Vagina (tissue), 2 donors: ENCODE measurements at places on chromosomes 12 and 14. TPM values are rescaled to one million over a fixed set of nuclear protein-coding genes. Genes with fewer than 3 reads are reported as not detected.

CCDC196 gene
- not detected for total RNA-seq

EIF2S3B gene
- total RNA-seq: 1.2 TPM

TCL1B gene
- total RNA-seq: not detected

ADAM21 gene
- not detected for total RNA-seq

TSPAN19 gene
- total RNA-seq: not detected

FERMT2 gene
- 70.2 TPM for total RNA-seq

MYH6 gene
- total RNA-seq: not detected

DNA sequence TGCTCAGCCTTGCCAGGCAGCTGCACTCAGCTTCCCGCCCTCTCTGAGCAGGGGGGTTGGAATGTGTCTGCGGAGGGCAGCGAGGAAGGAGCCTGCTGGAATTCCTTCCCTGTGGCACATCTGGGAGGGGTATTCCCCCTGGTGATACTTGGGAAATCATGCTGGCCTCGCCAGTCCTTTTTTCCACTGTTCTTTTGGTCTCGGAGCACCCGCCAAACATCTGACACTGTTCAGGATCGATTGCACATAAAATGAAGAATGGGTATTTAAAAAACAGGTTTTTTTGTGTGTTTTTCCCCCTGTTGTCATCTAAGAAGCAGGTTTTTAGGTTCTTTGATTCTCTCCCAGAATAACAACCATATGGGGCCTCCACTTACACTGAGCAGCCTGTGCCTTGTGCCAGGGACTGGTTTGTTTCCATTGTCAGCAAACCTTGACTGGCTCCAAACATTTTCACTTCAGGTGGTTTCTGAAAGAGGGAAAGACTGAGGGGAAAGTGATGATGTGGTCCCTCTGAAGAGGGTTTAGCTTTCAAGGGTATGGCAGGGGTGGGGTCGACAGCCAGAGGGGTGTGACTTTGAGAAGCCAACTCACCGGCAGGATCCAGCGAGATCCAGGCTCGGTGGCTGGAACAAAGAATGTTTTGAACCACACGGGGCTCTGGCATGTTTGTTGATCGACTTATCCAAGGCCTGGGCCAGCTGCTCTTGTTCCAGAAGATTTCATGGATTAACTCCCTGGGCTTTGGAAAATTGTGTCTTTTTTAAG is 215.1 kb downstream of the CACNA1C start:
- no peak for DNase-seq

DNA sequence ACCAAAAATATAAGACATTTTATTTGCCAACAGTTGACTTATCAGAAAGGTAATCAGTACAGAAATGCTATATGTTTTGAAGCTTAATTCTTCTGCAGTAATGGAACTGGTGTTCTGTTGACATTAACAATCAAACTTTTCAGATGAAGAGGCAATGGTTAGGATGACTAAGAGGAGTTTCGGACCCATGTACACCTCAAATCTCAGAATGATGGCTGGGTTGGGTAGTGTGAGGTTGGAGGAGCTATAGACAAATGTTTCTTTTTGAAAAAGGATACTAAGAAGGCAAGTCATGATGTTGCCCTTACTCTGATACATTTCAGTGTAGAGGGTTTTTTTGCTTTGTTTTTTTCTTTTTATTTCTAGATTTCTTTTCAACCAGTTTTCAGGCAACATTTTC is 66.9 kb downstream of the KNTC1 start:
- DNase-seq: no peak

DNA sequence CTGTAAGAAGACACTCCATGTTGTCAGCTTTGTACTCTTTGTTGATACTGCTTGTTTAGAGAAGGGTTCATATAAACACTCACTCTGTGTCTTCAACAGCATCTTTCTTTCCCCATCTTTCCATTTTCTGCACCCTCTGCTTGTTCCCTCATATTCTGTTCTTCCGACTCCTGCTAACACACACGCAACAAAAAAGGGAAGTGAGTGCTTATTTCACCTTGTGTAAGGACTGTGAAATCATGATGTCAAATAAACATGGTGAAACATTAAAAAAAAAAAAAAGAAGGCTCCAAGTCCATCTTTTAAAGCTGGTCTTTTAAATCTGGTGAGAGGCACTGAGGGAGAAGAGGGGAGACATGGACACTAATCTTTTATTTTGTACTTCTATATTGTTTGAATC is 145.4 kb downstream of the RPAP3 start:
- no peak for DNase-seq

DNA sequence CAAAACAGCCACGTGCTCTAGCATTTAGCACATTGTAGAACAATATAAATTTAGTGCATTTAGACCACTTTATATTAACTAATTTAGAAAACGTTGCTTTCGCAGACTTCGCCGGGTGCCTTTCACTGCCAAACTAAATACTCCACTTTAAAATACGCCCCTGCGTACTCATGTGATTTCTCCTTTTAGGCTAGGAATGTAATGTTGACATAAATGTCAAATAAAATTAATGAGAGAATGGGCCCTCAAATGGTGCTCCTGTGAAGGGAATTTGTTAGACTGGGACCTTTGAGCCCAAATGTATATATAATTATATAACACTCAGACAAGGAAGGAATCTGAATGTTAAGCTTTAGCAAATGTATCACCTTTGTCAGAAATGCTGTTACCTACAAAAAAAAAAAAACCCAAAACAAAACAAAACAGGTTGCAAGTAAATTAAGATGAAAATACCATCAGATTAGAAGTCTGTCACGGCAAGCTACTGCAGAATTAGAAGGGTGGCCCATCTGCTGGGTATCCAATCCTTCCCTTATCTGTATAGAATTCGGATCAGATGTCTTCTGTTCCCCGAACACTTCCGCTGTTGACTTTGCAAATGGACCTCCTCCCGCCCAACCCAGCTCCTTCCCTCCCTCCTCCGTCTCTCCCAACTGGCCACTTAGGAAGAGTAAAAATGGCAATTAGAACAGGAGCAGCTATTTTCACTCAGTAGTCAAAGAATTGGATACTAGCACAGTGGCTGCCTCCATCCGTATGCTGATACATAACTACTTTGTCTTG is 159.3 kb upstream of the FOXN3 start:
- peak; percentile 16 for DNase-seq

GRCh38 chr12:122526683-122527477 is at the start of the genes KNTC1 and RSRC2:
TSS of gene KNTC1 (plus strand) at chr12:122527249. CDS start at chr12:122530064, 2,815 bp downstream.
TSS of gene RSRC2 (minus strand) at chr12:122526936. CDS start at chr12:122526853, 83 bp downstream.
- DNase-seq: peak; percentile 100

GRCh38 chr12:76539727-76540126 is 19.8 kb downstream of the OSBPL8 start:
- DNase-seq: no peak

GRCh38 chr14:89848165-89848564 is 106.4 kb downstream of the EFCAB11 start:
- DNase-seq: no peak

- DNase-seq: no peak
Measured at GRCh38 chr14:81767266-81767995, 233.8 kb upstream of the SEL1L start.

- DNase-seq: no peak
Measured at GRCh38 chr12:116977465-116978380, 67.0 kb downstream of the FBXW8 start.

DNA sequence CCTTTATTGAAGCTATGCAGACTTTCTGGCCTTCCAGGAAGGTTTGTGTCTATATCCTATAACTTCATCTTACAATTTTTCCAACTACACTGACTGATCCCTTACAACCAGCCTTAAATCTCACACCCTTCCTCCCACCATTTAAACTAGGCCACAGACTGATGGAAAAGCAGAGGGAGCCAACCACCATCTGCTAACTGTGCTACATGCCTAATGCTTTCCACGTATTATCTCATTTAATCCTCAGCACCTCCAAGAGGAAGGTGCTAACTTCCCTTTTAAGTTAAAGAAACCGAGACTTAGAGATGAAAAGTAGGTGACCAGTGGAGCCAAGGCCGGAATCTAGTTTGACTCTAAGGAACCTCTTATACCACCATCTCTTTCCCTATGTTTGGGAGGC is 22.7 kb upstream of the BLTP3B start:
- no peak for DNase-seq

GRCh38 chr12:47377414-47378221 is 297.9 kb upstream of the AMIGO2 start:
- no peak for DNase-seq

DNA sequence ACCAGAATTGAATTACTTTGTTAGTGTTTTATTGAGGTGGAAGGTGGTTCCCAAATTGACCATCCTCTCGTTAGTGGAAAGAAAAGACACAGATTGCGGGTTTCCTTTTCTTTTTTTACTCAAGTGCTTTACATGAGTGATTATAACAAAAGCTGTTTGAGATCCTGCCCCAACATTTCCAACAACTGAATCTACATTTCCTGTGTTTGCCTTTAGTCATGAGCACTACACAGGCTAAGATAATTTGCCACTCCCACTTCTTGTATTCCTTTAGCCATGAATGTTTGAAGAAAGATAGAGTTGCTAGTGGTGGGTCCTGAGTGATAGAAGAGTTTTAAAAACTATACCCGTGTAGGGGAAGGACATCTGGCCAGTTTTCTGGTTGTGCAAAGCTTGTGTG is 16.0 kb downstream of the RERGL start:
- no peak for DNase-seq

- DNase-seq: no peak
Measured at GRCh38 chr12:121894633-121895032, 6.0 kb downstream of the PSMD9 start.

DNA sequence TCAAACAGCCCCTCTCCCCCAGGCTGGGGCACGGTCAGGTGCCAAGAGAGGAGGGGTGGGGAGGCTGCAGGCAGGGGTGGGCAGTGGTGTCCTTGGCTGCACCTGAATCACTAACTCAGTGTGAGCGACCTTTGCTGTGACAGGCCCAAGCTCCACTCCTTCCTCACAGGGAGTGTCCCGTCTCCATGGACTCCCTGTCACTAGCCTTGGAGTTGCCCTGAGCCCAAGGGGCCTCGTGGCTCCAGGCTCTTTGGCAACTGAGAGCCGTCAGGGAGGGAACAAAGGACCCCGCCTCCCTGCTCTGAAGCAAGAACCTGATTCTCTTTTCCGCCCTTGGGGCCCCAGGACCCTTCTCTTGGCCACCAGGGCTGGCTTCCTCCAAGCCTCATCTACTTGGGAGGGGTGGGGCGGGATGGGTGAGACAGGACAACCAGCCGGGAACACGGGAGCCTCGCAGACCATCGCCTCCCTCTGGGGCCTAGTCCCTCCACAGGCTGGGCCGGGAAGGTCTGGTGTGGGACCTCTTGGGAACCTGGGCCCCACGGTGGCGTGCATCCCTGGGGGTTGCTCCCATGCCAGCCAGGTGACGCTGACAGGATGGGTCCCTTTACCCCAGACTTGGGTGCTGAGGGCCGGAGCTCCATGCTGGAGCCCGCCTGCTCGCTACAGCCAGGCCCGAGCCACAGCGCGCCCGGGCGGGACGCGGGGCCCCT is 935 bp upstream of the ADSS1 start:
- no peak for DNase-seq

GRCh38 chr12:118611295-118611694 is 234.9 kb downstream of the SUDS3 start:
- no peak for DNase-seq

DNA sequence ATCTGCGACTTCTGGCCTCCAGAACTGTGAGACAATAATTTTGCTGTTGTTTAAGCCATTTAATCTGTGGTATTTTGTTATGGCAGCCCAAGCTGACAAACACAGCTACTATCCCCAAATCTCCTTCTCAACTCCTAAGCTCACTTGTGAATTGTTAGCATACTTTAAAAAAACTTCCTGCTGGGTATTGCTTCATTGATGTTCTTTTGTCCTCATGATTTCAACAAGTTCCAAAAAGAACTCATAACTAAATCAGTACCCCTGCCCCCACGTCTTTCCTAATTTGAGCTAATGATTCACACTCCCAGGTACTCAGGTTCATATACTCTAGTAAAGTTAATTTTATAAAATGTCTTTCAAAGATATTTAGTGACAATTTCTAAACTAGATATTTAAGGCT is 125.5 kb downstream of the MDGA2 start:
- no peak for DNase-seq

DNA sequence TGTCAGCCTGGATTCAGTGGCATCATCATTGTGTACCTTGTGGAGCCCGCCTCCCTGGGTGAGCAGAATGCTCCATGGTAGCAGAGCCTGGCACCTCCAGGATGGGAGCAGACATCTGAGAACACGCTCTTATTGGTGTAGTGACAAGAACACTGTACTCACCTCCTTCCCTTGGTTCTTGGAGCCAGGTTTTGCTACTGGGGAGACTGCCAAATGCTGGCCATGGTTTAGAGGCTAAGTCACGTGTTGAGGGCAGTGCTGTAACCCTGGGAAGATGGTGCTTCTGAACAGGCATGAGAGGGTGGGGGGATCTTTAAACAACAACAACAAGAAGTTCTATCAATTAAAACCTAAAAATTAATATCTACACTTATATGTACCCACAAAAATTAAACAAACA is 47.6 kb upstream of the ASPG start:
- no peak for DNase-seq
